ENCODE measurements at places on chromosomes 12 and 14.

DNA sequence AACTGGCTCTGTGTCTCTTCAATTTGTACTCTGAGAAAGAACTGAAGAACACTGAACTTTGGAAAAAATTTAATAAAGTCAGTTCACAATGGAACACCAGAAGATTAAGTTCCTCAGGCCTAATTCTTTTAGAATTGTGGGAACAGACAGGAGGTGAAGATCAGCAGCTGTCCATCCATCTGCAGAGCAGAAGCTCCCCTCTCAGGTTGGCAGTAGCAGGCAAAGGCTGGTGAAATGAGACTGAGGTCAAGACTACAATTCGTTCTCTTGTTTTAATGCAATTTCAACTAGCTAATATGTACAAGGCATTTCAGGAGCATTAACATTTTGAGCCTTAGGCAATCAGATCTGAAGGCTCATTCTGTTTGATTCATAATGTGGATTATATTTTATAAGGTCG, 10.3 kb upstream of the TRHDE start:
- DNase-seq, result no peak

DNA sequence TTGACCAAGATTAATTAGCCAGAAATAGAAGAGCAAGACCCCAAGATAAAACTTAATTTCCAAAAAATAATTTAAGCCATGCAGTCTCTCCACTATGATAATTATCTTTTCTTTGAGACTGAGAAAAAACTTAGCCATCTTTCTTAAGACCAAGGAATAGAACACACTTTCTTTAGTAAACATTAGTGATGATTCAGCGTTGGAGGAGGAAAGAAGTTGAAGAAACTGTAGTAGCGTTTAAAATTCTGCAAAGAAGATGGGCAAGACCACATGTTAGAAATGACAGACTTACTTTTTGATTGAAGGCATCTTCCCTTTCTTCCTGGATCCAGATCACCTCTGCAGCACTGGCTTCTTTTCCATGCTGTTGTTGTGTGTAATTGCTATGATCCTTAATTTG, 124.8 kb upstream of the RASSF8 start:
- DNase-seq, result no peak

DNA sequence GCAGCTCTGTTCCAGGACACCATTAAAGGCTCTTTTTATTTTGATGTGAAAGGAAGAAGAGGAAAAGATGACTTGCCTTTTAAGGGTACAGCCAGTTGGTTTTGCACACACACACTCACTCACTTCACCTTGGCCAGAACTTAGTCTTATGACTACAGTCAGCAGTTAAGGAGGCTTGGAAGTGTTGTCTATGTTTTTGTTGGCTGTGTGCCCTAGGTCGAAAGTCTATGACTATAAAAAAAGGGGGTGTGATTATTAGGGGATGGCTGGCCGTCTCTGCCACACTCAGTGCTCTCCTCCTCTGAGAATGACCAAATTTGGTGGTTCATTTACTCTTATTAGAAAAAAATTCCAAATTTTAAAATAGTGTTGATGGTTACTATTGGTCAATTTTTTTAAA, 139.5 kb upstream of the OTX2 start:
- DNase-seq, result no peak

DNA sequence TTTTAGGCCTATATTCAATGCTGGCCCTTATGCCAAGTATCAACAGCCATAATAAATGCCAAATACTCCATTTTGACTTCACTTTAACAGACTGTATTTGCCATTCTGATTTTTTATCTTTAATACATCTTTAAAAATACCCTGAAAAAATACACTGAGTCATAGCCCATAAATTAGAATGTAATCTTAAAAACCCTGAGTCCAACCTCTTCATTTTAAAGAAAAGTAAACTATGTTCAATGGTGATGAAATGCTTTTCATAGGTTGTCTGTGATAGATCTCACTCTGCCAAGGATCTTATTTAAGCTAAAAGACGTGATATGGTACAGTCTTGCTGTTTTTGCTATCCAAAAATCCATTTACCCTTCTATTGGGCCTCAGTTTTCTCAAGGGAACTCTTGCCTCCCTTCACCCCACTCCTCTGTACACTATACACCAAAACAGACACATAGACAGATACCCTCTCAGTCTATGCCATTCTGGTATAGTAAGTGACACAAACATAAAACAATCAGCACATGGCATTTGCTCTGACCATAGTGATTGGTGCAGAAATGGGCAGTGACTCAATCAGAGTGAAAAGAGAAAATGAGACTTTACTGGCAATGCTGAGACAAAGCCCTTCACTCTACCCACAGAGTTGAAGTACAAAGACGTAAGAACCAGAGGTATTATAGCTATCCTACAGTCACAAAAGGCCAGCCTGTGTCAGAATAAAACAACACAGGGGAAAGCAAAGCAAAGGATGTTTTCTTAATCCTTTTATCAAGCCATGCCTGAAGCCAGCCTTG, 49.1 kb downstream of the BTG1 start:
- no peak for DNase-seq

- no peak for DNase-seq
Observed at GRCh38 chr14:80313806-80314205, 102.5 kb upstream of the DIO2 start.

- no peak for DNase-seq
Observed at GRCh38 chr12:19802915-19803314, 363.6 kb downstream of the AEBP2 start.

GRCh38 chr12:56417739-56418138, 31.5 kb downstream of the TIMELESS start:
- DNase-seq, result no peak

Data from type B pancreatic cell (in vitro differentiated cells).